ENCODE measurements at places on chromosomes 16 and 17.

DNA sequence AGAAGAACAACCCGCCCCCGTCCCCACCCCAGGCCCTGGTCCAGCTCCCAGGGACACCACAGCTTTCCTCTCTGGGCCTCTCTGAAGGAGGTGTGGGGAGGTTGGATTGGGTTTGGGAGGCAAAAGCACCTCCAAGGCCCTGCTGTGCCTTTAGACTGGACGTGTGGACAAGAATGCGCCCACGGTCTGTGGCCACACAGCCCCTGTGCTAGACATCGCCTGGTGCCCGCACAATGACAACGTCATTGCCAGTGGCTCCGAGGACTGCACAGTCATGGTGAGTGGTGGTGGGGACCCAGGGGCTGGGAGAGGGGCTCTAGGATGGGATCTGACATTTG is 3.0 kb downstream of the CORO1A start:
- DNase-seq: no peak

DNA sequence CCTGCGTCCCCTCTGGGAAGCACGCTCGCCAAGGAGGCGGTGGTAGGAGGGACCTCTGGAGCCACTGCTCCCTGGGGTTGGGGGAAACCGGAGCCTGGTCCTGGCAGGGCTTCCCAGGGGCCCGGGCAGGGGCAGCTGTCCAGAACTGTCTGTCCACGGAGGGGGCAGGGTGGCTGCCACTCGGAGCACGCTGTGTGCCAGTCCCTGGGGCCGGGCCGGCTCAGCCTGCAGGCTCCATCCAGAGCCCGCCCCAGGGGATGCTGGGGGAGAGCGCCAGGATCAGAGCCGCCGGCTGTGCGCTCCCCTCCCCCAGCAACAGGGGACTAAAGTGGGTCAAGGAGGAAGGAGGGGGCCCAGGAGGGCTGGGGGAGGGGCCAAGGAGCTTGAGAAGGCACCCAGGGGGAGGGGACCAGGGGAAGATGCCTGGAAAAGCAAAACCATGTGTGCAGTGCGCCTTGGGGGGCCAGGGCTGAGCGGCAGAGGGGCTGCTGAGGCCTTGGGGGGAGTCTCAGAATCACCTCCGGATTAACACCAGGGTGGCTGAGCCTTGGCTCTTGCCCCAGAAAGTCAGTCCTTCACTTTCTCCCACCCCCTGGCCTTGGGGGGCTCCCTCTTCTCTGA is 21.3 kb downstream of the ZNF423 start:
- DNase-seq: no peak

DNA sequence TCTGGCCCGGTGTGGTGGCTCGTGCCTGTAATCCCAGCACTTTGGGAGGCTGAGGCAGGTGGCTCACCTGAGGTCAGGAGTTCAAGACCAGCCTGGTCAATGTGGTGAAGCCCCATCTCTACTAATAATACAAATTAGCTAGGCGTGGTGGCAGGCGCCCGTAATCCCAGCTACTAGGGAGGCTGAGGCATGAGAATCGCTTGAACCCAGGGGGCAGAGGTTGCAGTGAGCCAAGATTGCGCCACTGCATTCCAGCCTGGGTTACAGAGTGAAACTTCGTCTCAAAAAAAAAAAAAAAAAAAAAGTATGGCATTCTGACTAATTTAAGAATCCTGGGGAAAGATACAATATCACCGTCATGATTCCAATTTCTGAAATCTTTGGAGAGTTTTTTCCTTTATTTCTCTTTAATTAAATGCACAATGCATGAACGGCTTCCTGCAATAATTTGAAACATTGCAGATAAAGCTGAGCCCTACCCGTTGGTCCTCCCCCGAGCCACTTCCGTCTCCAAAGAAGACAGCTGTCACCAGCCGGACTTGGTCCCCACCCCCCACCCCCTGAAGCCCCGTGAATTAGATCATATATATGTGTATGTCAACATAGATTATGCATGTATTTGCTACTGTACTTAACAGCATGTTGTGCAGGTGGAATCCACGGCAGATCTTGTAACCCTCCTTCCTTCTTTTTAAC is 142.6 kb upstream of the PLCG2 start:
- no peak for DNase-seq

GRCh38 chr17:52244689-52245088 is 86.2 kb upstream of the CA10 start:
- DNase-seq: no peak

- DNase-seq: no peak
Observed at GRCh38 chr16:5006348-5007193, 27.2 kb downstream of the NAGPA start.

GRCh38 chr16:23842137-23842600 is 6.4 kb downstream of the PRKCB start:
- DNase-seq: no peak

DNA sequence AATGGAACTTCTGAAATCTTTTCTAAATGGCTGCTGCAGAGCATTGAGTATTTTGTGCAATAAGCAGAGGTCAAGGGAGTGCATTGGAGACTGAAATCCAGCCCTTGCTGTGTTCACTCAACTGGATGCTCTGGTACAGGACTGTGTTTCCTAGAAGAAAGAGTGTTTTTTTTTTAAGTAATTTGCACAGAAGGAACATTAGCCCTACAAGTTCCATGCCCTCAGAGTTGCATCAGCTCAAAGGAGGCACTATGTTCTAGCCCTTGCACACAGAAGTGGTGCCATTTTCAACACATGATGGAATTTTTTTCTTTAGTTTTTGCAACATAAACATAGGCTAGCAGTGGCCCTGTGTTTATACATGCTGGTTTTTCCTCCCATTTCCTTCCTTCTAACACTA is 144.1 kb upstream of the HLF start:
- DNase-seq: no peak

GRCh38 chr16:87789437-87790291 is 23.9 kb upstream of the KLHDC4 start:
- DNase-seq: no peak

DNA sequence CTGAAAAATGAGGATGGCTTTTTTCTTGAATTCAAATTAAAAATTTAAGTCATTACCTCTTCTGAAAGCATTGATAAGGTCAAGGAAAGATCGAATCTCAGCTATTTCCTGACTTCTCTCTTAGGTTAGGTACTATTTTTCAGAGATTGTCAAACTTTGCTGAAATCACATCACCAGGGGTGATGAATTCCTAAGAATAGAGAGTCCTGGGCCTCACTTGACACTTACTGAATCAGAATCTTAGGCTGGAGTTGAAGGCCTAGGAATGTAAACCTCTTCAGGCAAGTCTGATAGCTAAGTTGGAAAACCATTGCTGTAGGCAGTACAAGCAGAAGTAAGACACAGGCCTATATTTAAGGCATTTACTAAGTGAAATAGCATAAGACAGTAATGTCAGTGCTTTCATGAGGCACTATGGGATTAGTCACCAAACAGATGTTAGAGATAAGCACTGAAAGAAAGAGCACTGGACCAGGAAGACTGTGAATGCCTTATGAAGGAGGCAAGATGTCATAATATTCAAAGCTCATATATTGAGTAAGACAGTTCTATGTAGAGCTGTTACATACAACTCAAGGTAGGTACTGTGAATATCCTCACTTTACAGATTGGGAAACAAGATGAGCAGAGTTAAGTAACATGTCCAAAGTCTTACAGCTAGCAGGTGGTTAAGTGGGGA is 21.5 kb downstream of the DCAF7 start:
- DNase-seq: no peak

DNA sequence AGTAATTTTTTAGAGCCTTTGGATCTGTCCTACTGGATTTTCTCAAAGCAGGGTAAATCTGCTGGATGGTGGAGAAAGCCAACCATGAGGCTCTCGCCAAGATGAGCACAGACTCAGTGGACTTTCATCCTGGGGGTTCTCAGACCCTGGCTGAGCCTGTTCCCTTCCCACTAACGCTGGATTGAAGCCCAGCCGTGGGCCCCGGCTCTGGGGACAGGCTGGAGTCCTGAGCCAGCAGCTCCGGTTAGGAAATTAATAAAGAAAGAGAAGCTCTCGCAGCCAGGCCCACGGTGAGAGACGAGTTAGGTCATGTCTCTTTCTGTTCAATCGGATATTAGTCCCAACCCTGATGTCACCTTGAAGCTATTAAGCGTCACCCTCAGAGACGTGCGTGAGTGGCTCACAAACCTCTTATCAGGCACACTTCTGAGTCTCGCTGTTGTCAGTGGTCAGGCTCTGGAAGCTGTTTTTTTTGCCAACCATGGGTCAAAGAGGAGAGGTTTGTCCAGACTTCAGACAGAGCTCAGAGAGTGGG is 27.1 kb downstream of the MEOX1 start:
- no peak for DNase-seq

DNA sequence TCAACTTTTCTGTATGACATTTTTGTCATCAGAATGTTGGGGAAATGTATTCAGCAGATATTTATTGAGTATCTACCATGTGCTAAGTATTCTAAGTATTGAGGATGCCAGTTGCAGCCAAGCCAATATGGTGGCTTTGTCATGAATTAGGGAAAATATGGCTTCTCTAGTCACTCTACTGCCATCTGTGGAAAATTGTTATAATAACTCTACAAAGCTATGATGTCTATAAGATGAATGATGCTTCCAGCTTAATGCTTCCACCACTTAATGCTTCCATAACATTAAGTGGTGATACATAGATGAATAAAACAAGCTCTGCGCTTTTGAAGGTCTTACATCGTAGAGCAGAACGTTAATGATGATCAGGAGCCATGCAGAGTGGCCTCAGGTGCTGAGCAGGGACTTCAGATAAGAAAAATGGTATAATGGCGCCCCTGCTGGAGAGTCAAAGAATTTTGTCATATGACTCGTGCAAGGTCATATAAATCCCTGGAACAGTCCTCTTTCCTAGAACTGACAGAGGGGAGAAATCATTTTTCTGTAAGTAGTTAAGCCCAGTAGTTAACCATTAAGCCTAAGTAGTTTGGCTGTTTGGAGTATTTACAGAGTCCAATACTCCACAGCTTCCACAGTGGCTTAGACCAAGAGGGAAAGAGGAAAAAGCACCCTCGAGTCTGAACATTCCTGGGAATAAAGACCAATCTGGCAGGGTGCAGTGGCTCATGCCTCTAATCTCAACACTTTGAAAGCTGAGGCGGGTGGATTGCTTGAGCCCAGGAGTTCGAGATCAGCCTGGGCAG is 2.7 kb upstream of the TMIGD1 start:
- DNase-seq: peak; percentile 69

- DNase-seq: no peak
Observed at GRCh38 chr16:19446300-19446846, 28.7 kb downstream of the TMC5 start.

DNA sequence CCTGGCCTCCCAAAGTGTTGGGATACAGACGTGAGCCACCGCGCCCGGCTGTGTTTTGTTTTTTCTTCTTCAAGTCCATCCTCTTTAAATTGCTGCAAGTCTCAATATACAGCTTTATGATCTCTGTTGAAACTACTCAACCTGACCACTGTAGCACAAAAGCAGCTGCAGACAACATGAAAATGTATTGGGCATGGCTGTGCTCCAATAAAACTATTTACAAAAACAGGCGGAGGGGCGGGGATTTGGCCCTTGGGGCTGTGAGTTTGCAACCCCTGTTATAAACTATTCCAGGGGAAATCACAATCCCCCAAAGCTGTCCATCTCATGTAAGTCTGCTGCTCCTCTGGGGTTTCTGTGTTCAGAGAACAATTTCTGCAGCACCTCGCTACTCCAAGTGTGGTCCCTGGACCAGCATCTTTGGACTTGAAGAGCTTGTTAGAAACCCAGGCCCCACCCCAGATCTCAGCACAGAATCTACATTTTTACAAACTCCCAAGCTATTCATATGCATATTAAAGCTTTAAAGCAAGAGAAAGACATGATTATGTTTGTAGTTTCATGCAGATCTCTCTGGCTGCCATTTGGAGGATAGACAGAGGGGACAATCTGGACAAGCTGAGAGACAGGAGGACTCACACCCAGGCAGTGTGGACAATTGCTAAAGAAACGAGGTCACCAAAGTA is 33.6 kb downstream of the TEKT5 start:
- no peak for DNase-seq
